ENCODE measurements at places on chromosomes 11 and 22.

DNA sequence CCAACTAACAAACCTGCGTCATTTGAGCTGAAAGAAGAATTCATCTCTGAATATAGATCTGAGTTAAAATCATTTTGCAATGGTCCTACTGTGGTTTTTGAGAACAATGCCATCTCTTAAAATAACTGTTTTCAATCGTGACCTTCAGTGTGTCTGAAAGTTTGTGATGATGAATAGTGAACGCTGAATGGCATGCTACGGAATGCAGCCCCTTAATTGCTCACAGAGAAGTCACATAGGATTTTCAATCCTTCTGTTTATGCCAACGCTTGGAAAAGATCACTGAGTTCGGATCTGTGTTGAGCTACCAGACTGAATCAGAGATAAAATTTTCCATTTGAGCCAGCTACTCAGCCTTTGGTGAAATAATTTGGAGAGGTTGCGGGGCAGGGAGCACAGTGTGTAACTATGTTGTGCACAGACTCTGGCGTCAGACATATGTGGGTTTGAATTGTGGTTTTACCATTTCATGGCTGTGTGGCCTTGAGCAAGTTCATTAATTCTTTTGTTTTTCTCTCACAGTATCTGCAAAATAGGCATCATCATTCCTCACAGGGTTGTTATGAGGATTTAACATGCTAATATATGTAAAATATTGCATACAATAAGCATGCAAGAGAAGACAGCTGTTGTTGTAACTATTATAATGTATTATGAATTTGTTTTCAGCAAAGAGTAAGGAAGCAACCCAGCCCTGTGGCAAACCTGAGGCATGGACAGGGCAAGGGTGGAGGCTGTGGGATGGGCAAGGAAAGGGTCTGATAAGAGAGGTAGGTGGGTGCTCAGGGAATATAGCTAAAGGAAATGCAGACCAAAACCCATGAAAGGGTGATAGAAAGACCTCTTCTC is 679.9 kb downstream of the KCNA4 start:
- DNase-seq: no peak

DNA sequence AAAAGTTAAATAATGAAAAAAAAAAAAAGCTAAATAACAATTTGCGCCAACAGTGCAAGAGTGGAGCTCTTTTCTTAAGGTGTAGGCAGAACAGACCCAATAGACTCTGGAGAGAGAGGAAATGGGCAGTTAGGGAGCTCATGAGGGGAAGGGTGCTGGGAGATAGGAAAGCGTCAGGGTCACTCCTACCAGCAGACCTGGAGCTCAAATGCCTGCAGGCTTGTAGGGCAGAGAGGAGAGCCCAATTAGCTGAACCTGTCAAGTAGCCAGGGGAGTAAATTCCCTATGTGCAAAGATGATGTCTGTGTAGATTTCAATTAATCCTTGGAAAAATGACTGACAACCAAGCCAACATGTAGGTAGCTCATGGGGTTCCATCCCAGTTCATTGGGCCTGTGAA is 73.0 kb downstream of the RAB30 start:
- no peak for DNase-seq

DNA sequence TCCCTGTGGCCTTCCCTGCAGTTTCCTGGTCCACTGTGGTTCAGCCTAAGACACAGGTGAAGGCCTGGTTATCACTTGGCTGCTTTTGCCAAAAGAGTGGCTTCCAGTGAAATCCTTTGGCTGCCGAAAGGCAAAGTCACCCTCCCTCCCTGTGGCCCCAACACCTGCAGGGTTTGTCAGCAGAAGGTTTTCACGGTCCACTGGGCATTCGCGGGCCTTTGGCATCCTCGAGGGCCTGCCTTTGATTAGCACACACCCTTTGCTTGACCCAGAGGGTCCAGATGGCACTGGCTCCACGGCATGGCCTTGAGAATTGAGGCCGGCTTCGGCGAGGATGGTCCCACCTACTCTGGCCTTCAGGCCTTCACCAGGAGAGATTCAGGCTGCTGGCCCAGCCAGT is 35.3 kb downstream of the RTN4R start:
- no peak for DNase-seq

GRCh38 chr11:44305470-44306051 is 4.4 kb downstream of the ALX4 start:
- DNase-seq: peak; percentile 13

DNA sequence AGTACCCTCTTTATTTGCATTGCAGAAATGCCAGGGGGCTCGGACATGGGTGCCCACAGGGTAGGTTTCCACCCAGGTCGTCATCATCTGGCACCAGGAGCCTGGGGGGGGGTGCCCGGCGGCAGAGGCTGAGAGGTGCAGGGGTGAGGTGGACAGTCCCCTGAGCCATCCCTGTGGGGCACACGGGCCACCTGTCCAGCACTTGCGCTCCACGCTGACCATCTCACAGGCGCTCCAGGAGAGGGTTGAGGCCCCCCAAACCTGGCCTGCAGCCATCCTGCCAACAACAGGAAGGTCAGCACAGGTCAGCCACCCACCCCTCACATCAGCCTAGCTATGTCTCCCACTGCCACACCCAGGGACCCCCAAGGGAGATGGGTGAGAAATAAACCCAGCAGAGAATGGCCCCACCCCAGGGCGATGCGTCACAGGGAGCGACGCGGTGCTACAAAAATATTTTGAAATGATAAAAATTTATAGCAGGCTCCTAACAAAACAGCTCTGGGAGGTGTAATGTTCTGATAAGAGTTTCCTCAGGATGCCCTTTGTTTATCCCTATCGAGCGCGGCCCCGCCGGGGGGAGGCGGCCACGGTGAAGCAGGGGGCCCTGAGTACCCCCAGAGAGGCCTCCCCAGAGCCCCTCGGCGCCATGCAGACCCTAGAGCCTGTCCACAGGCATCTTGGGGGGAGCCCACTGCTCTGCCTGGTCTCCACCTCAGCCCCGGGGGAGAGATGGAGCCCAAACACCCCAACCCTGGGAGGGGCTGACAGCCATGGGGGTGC is 21.0 kb upstream of the GNB1L start:
- no peak for DNase-seq

- no peak for DNase-seq
Observed at GRCh38 chr11:57360991-57361390, 20.0 kb downstream of the PRG3 start.

Data from NCI-H1048 (cell line).